SK-N-SH (cell line): ENCODE measurements at places on chromosomes 4 and X.

- H3K36me3 ChIP-seq: no peaks in the 10 kb centered on the region
- H3K4me1 ChIP-seq: no peaks in the 10 kb centered on the region
- H3K27ac ChIP-seq: no peak overlapping the region
- no peak for DNase-seq
- no peaks in the 10 kb centered on the region; the same call in 1 of the 2 replicates for H3K27me3 ChIP-seq
These were observed 17.4 kb upstream of the DCAF8L1 start for GRCh38 chrX:27998666-27999065.

DNA sequence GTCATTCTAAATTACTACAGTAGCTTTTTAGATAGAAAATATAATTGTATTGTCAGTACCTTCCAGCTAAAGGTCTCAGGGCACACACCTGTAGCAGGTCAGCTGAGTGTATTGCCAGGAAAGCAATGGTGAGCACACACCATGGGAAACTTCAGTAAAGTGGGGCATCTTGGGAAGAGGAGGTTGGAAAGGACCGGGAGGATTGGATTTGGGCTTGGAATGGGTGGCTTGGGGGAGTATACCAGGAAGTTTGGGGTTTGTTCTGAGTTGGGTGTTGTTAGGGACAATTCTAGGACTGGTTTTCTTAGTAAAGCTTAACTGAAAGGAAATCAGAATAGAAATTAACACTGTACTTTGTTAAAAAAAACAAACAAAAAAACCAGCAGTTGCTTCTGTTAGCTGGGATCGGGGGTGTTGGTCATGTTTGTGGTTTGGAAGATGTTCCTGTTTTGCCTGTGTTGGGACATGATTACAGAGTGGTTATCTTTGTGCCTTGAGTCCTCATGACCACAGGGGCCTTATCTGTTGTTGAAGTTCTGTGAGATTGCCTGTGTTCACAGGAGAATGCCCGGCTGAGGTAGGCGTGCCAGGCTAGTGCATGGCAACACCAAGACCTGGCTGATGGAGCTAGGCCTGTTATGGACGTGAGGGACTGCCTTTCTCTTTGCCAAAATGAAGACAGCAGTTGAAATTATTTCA lies 35.1 kb downstream of the PRIMPOL start:
- DNase-seq: no peak
- no peaks in the 10 kb centered on the region; the same call in 1 of the 2 replicates for H3K36me3 ChIP-seq
- H3K27ac ChIP-seq: no peak overlapping the region

DNA sequence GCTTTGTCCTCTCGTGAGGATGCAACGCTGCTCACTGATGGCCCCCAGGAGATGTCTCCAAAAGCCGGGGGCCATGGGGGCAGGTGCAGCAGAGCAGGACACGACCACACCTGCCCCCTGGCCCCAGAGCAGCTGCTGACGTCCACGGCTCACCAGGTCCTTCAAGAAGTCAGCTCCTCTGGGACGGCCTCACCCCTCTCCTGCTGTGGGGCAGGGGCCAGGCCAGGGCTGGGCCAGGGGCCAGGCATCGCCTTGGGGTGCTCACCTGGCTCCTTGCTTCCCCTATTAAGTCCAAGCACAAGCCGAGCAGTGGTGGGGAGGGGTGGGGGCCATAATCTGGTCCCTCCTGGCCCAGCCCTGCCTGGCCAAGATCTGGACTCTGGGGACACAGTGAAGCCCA lies 28.6 kb upstream of the MXD4 start:
- no peak for DNase-seq
- no peaks in the 10 kb centered on the region for H3K36me3 ChIP-seq
- H3K4me3 ChIP-seq: no peak overlapping the region
- no peak overlapping the region; the same call in 1 of the 2 replicates for H3K27ac ChIP-seq
- H3K27me3 ChIP-seq: no peaks in the 10 kb centered on the region
- H3K4me1 ChIP-seq: peaks cover 8% of the 10 kb centered on the region; the same call in 1 of the 2 replicates

- H3K4me1 ChIP-seq: peaks cover 11% of the 10 kb centered on the region; the same call in 1 of the 2 replicates
- H3K27ac ChIP-seq: no peak overlapping the region
- no peaks in the 10 kb centered on the region for H3K36me3 ChIP-seq
- H3K4me3 ChIP-seq: no peak overlapping the region
- H3K27me3 ChIP-seq: no peaks in the 10 kb centered on the region
These were observed 25.2 kb downstream of the DDIT4L start for GRCh38 chr4:100164808-100165760.

DNA sequence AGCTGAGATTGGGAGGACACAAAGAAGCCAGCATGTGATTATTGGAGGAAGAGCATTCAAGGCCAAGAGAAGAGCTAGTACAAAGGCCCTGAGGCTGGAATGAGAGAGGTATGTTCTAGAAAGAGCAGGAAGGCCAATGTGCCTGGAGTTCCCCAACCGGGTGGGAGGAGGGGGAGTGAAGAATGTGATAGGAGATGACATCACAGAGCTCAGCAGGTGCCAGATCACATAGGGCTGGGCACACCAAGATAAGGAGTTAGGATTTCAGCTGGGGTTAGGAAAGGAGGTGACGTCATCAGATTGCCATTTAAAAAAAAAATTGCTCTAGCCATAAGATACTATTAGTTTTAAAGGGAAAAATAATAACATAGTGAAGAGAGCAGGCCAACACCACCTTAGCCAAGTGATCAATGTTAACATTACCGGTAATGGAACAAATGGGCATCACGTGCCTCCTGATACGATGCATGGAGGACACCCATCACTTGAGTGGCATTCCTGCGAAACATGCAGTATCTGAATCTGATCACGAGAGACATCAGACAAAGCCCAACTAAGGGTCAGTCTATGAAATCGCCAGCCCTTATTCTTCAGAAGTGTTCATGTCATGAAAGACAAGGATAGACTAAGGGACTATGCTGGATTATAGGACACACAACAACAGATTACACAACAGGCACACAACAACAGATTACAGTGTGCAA lies 344.3 kb downstream of the BCOR start:
- H3K4me1 ChIP-seq: peaks cover 18% of the 10 kb centered on the region
- H3K27me3 ChIP-seq: no peaks in the 10 kb centered on the region
- no peak overlapping the region for H3K27ac ChIP-seq
- no peak overlapping the region for H3K4me3 ChIP-seq

GRCh38 chr4:139641218-139641617 lies 24.4 kb upstream of the MGST2 start:
- H3K27ac ChIP-seq: no peak overlapping the region
- no peak for DNase-seq
- no peaks in the 10 kb centered on the region for H3K36me3 ChIP-seq
- H3K4me3 ChIP-seq: no peak overlapping the region
- H3K4me1 ChIP-seq: no peaks in the 10 kb centered on the region
- no peaks in the 10 kb centered on the region for H3K27me3 ChIP-seq
